ENCODE measurements at places on chromosomes 3 and 15.

DNA sequence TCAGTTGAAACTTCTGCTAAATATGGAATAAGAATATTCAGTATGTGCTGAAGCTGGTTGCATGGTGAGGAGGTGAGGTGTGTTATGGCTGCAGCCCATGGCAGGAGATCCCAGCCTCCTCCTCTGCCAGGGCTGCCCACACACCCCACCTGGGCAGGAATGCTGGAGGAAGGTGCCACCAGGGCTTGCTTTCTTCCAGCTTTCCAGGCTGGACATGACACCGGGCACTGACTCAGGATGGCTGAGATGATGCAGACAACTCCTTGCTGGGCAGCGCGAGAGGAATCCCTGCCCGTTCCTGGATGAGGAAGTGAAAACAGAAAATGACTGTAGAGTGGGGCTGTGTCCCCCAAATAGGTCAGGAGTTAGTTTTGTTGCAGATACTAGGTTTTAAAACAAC lies 14.1 kb downstream of the GABRG3 start:
- no peaks in the 10 kb centered on the region for H3K36me3 ChIP-seq
- no peak overlapping the region for H3K27ac ChIP-seq
- no peak for DNase-seq
- no peak overlapping the region for H3K4me3 ChIP-seq
- no peaks in the 10 kb centered on the region for H3K4me1 ChIP-seq

GRCh38 chr3:123341871-123342630 lies 106.8 kb downstream of the ADCY5 start:
- no peaks in the 10 kb centered on the region for H3K36me3 ChIP-seq
- H3K4me1 ChIP-seq, result peaks cover 7% of the 10 kb centered on the region
- H3K27me3 ChIP-seq, result no peaks in the 10 kb centered on the region
- no peak overlapping the region for H3K27ac ChIP-seq
- H3K4me3 ChIP-seq, result no peak overlapping the region
- DNase-seq, result no peak

DNA sequence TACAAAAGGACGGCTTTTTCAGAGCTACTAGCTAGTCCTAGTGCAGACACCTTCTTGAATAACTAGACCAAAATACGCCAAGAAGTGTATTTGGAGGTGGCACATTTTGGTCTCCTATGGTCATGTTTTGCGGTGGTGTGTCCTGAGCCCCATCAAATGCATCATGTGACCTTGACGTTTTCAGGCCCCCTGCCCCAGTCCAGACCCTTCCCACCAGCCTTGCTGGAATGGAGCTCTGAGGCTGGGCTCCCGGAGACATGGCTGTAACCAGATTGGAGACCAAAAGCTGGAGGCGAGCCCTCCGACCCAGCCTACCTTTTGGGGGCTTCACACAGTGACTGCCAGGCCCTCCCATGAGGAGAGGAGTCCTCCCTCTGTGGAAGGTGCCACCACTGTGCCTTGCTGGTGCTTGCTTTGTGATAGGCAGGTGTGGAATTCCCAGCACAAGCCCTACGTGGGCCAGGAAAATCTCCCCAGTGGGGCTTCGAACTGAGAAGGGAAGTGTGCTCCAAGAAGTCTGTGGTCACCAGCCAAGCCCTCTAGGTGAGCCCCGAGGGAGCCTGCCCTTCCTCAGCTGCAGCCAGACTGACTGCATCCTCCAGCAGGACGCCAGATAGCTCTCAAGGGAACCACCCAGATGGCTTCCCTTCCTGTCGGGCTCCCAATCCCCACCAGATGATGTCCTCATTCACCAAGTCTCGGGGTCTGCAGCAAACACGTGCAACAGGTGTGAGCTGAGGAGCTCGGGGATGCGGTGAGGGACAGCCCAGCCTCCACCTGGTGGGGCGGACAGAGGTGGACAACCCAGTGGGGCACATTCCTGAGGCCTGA lies 126.2 kb downstream of the ASB7 start:
- H3K36me3 ChIP-seq, result no peaks in the 10 kb centered on the region
- no peaks in the 10 kb centered on the region for H3K27me3 ChIP-seq
- DNase-seq, result no peak
- no peak overlapping the region for H3K27ac ChIP-seq
- H3K4me3 ChIP-seq, result no peak overlapping the region

DNA sequence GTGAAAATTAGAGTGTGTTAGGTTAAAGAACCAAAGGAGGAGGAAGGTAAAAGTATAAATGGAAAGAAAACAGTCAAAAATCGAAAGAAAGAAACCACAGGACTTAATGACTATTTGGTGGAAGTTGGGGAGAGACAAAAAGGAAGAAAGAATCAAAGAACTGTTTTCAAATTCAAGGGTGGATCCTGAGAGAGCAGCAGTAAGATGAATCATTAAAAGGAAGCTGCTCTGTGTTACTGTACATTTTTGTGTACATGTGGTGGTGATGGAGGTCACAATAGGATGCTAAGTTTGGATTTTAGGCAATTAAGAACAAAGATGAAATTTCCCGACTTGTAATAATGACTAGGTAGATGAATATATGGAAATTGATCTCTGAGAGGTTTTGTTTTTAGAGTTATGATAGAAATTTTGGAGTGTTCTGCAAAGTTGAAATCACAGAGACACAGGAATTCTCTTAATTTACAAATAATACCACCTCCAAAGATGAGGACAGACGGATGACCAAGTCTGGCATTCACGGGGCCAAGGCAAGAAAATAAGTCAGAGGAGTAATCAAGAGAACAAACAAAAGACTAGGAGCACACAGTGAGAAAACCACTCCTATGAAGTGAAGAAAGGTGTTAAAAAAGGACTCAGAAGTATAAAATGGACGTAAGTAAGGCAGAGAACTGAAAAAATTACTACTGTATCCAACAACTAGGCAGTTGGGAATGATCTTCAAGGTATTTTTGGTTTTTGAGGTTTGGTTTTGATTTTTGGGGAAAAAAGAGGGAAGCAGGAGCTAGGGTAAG lies 7.1 kb downstream of the DHX36 start:
- H3K27ac ChIP-seq, result peak overlapping the region; percentile 33
- DNase-seq, result no peak

DNA sequence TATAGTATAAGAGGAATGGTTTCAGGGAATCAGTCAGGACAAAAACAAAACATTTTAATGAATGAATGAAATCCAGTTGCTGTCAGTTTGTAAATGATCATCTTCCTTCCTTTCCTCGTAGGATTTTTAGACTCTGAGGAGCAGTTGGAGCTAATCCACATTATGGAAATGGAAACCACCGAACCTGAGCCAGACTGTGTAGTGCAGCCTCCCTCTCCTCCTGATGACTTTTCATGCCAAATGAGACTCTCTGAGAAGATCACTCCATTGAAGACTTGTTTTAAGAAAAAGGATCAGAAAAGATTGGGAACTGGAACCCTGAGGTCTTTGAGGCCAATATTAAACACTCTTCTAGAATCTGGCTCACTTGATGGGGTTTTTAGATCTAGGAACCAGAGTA lies 3.1 kb downstream of the TIPARP start:
- DNase-seq, result no peak
- peaks cover 17% of the 10 kb centered on the region for H3K36me3 ChIP-seq
- no peaks in the 10 kb centered on the region for H3K27me3 ChIP-seq
- H3K4me1 ChIP-seq, result peaks cover 45% of the 10 kb centered on the region

DNA sequence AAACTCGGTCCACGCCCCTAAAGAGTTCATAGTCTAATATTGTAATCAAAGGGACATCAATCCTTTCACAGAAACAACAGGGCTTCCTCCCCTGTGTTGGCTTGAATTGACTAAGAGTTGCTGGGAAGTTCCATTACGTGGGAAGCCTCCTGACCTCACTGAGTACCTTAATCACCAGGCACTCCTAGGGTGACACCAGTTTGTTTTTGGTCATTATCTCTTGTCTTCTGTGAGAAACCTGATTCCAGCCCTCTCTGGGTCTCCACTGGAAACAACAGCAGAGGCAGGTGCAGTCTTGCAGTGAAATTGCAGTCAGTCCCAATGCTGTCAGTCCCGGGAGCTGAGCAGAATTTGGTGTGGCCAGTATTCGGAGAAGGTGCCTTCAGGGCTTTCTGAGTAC lies 55.4 kb downstream of the BOC start:
- H3K36me3 ChIP-seq, result peaks cover 22% of the 10 kb centered on the region
- H3K27ac ChIP-seq, result peak overlapping the region; percentile 16
- no peak for DNase-seq
- no peak overlapping the region for H3K4me3 ChIP-seq

DNA sequence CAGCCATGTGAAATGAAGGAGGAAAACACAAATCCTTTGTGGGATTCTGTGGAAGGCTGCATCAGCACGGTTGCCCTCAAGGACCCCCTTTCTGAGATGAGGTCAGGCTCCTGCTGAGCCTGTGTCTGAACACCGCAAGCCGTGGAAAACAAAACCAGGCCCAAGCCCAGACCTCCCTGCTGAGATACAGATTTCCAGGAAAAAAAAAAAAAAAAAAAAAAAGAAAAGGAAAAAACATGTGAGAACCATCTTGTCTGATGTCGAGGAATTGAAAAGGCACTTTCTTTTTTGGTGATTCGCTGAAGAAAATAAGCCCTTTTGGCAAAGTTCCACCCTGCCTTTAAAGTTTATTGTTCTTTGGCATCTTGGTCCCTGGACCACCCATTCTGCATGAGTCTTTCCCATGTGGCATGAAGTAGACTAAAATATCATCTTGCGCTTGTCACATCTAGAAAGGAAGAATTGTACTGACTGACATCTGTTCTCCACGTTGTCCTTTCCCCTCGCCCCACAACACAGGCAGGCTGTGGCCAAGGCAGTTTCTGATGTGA lies 117.6 kb downstream of the CHST2 start:
- no peaks in the 10 kb centered on the region for H3K27me3 ChIP-seq
- no peak for DNase-seq
- H3K4me3 ChIP-seq, result no peak overlapping the region
- H3K4me1 ChIP-seq, result peaks cover 20% of the 10 kb centered on the region
- no peak overlapping the region for H3K27ac ChIP-seq

DNA sequence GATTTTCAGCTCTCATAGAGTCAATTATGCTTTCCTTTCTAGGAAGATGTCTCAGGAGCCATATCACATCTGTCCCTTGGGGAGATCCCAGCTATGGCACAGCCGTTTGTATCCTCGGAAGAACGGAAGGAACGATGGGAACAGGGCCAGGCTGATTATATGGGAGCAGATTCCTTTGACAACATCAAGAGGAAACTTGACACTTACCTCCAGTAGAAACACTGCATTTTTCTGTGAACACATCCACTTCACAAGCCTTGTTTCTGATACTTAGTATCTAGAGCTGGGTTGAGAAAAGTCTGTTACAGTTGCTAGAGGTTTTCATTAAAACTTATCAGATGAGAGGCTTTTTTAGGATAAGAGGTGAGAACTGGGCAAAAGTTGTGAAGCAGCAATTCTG lies 35.4 kb downstream of the GYG1 start:
- H3K27ac ChIP-seq, result peak overlapping the region; percentile 3
- no peaks in the 10 kb centered on the region for H3K4me1 ChIP-seq
- no peak overlapping the region for H3K4me3 ChIP-seq
- H3K27me3 ChIP-seq, result no peaks in the 10 kb centered on the region
- DNase-seq, result no peak

DNA sequence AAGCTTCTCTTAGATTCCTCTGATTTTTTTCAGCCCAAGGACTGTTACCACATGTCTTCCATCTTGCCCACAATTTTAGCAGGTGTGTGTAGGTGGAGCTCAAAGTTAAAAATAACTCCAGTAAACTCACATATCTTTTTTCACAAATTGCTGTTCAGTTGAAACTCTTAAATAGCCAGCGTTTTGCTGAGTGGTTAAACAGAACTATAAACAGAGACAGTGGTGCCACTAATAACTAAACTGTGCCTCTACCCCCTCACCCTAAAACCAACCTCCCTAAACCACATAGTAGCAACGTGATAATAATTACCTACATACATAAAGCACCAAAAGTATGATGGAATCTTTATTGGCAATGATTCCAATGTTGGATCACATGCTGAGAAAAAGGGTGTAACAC lies 525.1 kb downstream of the PDCD6IP start:
- no peaks in the 10 kb centered on the region for H3K27me3 ChIP-seq
- no peaks in the 10 kb centered on the region for H3K4me1 ChIP-seq
- no peaks in the 10 kb centered on the region for H3K36me3 ChIP-seq
- H3K27ac ChIP-seq, result no peak overlapping the region
- H3K4me3 ChIP-seq, result no peak overlapping the region

- no peaks in the 10 kb centered on the region for H3K36me3 ChIP-seq
- H3K4me1 ChIP-seq, result peaks cover 4% of the 10 kb centered on the region
- no peaks in the 10 kb centered on the region for H3K27me3 ChIP-seq
- DNase-seq, result no peak
Observed at GRCh38 chr3:175612487-175613196, 753.5 kb downstream of the NAALADL2 start.

- peaks cover 17% of the 10 kb centered on the region for H3K4me1 ChIP-seq
- no peaks in the 10 kb centered on the region for H3K27me3 ChIP-seq
- no peak overlapping the region for H3K4me3 ChIP-seq
- no peak for DNase-seq
Observed at GRCh38 chr3:31392568-31392967, 140.2 kb upstream of the STT3B start.

DNA sequence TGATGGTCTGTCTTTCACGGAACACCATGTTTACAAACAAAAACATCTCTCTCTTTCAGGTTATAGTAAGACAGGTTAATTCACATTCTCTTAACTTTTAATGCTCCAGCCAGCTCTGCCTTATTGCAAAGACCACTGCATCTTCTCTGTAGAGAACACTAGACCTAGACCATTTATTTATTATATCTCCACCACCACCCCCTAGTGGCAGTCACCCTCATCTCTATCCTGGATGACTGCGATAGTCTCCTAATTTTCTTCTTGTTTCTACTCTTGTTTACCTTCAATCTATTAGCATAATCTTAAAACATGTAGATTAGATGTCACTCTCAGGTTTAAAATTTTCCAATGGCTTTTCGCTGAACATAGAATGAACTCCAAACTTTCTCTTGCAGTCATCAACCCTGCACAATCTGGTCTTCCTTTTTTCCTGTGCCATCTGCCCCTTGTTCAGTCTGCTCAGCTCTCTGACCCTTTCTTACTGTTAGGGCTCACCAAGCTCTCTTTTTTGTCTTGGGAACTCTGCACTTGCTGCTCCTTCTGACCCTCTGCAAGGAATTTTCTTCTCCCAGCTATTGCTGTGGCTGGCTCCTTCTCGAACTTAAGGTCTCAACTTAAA lies 155.6 kb downstream of the SQOR start:
- no peak overlapping the region for H3K27ac ChIP-seq
- no peaks in the 10 kb centered on the region for H3K36me3 ChIP-seq
- peaks cover 29% of the 10 kb centered on the region for H3K27me3 ChIP-seq
- no peak for DNase-seq
- no peaks in the 10 kb centered on the region for H3K4me1 ChIP-seq

- H3K4me3 ChIP-seq, result no peak overlapping the region
- no peaks in the 10 kb centered on the region for H3K36me3 ChIP-seq
- no peaks in the 10 kb centered on the region for H3K27me3 ChIP-seq
- no peak for DNase-seq
- no peak overlapping the region for H3K27ac ChIP-seq
Observed at GRCh38 chr3:35383719-35384555, 255.4 kb upstream of the ARPP21 start.

GRCh38 chr3:61704807-61705206 lies 143.4 kb downstream of the PTPRG start:
- peaks cover 16% of the 10 kb centered on the region for H3K4me1 ChIP-seq

- H3K4me1 ChIP-seq, result peaks cover 10% of the 10 kb centered on the region
- no peak overlapping the region for H3K4me3 ChIP-seq
- H3K27ac ChIP-seq, result no peak overlapping the region
- no peaks in the 10 kb centered on the region for H3K36me3 ChIP-seq
Observed at GRCh38 chr3:35690271-35690670, 50.9 kb downstream of the ARPP21 start.

Measured in mesothelial cell of epicardium (in vitro differentiated cells).